ENCODE measurements at places on chromosomes 5 and 9.

GRCh38 chr5:56840597-56840996 is 25.2 kb downstream of the MAP3K1 start:
- DNase-seq: no peak

DNA sequence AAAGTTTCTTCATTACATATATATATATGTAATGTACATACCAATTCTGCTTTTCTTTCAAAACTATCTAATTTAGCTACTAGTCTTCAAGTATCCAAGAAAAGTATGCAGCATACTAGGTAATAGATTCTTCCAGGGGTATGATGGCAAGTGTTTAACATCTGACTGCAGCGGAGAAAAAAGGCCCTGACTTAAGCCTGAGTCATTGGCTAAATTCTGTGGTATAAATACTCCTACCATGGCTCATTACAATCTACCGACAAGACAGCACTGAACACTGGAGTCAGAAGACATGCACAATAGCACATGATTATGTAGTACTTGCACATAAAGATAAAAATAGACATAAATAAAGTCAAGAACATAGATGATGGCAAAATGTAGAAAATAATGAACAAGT is 439.9 kb downstream of the BRINP1 start:
- no peak for DNase-seq

- DNase-seq: peak; percentile 66
Measured at GRCh38 chr9:119004618-119004990, 364.6 kb downstream of the BRINP1 start.

- no peak for DNase-seq
Measured at GRCh38 chr9:14323985-14324650, 10.2 kb upstream of the NFIB start.

- no peak for DNase-seq
Measured at GRCh38 chr9:34507556-34507955, 15.2 kb downstream of the ENHO start.

DNA sequence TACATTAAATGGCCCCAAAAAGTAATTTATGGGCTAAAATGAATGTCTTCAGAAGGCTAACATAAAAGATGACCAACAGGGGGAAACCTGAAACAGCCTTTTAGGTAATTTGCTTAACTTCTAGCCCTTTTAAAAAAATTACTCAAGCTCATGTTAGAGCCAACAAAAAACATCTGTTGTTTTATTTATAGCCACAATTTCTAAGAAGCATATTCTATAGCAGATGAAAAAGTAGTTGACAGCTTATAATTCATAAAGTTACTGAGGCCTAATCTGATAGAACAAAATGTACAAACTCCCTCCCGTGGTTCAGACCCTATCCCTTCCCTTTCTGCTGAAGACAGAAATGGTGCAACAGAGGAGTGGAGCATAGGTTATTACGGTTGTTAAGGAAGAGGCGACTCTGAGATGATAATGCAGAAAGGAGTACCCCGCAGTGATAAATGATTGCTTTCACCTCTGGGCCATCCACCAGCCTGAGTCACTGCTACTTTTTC is 46.1 kb downstream of the PIK3R1 start:
- no peak for DNase-seq

DNA sequence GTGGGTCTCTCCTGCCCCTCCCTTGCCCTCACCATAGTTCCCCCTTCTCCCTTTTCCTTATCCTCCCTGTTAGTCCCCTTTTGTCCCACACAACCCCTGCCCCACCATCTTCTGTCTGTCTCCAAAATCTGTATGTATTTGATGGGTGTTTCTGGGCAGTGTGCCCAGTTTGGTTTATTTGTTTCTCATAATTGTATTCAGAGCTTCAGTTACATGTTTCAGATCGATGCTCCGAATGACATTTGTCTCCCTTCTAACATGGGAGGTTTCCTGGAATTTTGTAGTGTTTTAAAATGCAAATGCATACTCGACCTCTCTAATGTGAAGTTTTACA is 22.2 kb downstream of the FBXL7 start:
- no peak for DNase-seq

- no peak for DNase-seq
Measured at GRCh38 chr5:39331861-39332381, 32.4 kb downstream of the C9 start.

DNA sequence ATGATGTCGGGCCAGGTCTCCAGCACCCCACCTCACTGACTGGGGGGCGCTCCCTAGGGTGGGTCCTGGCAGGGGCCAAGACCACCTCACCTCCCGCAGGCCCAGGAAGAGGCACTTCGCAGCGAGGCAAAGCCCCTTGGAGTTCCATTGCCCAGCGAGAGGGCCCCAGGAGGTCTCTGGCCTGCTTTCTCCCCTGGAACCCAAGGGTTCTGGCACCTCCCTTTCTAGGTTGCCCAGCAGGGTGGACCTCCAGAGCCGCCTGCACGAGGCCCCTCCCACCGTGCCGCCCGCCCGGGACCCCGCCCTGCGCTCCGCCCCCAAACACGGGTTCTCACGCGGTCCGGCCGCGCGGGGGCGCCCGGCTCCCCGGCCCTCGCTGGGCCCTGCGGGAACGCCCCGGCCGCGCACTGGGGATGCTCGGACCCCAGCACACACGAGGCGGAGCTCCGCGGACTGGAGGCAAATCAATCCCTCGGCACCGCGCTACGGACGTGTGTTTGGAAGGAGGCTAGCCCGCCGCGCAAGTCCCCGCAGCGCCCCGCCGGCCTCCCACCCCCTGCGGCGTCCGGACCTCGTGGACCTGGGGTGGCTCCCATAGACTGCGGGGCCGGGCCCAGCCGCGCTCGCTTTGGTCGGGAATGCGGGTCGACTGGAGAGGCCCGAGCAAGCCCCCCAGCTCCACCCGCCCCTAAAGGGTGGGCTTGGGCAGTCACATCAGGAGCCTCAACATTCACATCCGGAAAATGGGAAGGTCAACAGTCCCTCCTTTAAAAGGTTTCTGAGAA is 99.5 kb upstream of the LMX1B start:
- peak; percentile 71 for DNase-seq

DNA sequence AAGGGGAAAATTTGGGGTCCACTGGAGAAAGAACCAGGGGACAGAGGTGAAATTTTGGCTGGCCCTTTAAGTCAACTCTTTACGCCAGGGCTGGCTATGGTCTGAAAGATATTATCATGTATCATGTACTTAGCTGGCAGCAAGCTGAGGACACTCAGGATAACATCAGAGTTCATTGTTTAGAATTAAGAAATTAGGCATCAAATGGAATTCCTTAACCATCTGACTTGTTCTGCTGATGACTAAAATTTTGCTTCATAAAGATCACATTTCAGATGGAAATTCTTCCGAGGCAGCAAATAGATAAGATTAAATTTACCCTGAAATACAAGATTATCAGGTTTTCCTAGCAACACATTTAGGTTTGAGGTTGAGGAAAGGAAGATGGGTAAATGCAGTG is 269.4 kb upstream of the KLF9 start:
- no peak for DNase-seq

DNA sequence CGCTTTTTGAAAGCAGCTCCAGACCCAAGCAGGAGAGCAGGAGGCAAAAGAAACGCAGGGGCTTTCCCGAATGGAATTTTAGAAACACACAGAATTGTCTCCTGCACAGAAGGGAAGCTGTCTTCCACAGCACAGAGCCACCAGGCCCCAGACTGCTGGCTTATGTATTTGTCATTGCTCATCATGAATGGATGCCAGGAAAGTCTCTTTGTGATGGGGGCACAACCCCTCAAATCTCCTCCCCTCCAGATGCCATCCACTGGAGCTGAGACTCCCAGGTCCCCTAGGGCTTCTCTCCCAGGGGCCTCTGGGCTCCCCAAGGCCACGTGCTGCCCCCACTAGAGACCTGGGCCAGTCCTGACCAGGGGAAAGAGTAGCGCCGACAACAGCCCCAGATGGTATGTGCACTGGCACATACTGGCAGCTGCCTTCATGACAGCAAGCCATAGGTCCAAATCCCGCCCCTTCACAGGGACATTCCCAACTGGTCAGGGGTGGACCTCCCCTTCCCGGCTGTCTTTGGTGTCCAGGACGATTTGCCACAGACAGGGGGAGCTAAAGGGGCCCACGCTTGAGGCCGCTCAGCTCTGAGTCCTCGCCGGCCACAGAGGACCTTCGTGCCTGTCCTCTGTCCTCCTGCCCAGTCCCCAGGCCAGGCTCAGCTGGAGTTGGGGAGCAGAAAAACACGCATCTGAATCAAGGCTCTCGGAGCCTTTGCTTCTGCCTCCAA is 127.8 kb downstream of the KCNIP1 start:
- DNase-seq: no peak

DNA sequence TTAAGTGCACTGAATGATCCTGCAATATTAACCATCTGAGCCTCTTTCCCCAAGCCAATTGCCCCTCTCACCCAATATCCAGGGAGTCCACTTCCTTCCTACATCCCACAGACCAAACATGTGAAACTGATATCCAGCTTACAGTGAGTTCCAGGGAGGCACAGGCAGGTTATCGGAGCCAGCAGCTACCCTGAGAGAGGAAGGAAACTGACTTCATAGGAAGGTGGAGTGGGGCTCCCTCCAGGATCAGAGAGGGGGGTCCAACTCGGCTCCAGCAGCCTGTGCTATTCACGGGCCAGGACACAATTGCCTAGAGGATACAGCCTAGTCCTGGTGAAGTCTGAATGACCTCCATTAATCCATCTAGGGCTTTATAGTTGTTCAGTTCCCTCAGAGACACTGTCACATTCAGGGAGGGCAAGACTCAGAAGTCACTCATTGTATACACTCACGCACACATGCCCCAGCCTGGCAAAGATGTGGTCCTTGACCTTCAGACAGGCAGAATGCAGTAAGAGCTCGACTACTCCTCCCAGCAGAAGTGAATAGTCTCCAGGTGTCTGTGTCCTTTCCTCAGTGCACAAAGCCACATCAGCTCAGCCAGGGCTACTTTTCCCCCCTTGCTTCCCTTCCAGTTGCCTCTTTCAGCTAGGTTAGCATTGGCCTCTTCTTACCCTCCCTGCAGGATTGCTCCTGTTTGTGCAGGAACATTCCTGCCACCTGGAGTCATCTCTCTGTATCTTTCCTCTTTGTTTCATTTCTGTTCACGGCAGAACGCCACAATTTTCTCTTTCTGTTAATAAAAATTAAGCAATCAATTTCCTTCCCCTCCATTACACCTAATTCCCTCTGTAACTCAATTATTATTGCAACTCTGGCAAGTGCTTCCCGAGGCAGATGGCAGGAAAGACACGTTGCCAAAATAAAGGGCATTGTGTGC is 501.7 kb downstream of the ARHGEF28 start:
- no peak for DNase-seq

DNA sequence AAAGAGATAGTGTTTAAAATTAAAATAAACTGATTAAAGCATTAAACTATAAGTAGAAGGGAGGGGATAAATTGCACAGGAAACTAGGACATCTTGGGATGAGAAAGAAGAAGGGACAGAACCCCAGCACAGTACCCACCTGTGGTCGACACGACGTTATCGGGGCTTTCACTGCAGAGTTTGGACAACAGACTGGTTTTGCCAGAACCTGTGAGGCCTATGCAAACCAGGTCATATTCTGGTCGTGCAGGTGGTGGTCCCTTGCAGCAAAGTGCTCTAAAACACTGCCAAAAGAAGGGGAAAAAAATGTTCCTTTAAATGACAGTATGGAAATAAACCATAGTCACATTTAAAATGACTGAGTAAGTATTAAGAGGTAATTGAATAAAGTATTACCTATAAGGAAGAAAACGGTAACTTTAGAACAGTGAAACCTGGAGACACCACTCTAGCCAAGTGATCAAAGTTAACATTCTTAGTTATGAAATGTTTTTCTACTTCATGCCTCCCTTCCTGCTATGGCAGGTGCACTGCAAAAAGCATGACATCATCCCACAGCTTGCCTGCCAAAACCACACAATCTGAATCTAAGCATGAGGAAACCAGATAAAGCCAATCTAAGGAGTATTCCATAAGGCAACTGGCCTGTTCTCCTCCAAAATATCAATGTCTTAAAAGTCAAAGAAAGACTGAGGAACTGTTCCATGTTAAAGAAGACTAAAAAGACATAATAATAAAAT is 138.6 kb downstream of the ARL15 start:
- no peak for DNase-seq

GRCh38 chr5:148186248-148187003 is 16.4 kb upstream of the SPINK6 start:
- no peak for DNase-seq
